ENCODE measurements at places on chromosomes 7 and 10. TPM values are rescaled to one million over a fixed set of nuclear protein-coding genes. Genes with fewer than 3 reads are reported as not detected.
A peak's percentile ranks its signal among the peaks of the same experiment; 100 is the strongest.

DNA sequence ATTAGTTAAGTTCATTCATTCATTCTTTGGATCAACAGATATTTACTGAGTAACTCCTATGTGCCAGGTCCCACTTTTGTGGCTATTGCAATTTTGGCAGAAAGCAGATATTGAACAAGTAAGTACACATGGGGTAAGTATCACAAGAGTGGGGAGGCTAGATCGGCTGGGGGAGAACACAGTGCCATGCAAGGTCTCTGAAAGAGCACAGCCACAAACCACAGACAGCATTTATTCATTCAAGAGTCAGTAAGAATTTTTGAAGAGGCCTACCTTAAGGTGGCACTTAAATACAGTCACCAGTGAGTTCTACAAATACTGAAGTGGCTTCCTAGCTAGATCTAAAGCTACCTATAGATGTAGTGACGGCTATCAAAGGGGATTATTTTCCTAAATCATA is 304.2 kb downstream of the RNLS start:
- H3K27me3 ChIP-seq = no peaks in the 10 kb centered on the region
- no peaks in the 10 kb centered on the region for H3K4me1 ChIP-seq
- no peak for ATAC-seq
- H3K27ac ChIP-seq = no peak overlapping the region

- H3K4me3 ChIP-seq = no peak overlapping the region
Measured at GRCh38 chr10:34154383-34154900, 660.7 kb downstream of the PARD3 start.

DNA sequence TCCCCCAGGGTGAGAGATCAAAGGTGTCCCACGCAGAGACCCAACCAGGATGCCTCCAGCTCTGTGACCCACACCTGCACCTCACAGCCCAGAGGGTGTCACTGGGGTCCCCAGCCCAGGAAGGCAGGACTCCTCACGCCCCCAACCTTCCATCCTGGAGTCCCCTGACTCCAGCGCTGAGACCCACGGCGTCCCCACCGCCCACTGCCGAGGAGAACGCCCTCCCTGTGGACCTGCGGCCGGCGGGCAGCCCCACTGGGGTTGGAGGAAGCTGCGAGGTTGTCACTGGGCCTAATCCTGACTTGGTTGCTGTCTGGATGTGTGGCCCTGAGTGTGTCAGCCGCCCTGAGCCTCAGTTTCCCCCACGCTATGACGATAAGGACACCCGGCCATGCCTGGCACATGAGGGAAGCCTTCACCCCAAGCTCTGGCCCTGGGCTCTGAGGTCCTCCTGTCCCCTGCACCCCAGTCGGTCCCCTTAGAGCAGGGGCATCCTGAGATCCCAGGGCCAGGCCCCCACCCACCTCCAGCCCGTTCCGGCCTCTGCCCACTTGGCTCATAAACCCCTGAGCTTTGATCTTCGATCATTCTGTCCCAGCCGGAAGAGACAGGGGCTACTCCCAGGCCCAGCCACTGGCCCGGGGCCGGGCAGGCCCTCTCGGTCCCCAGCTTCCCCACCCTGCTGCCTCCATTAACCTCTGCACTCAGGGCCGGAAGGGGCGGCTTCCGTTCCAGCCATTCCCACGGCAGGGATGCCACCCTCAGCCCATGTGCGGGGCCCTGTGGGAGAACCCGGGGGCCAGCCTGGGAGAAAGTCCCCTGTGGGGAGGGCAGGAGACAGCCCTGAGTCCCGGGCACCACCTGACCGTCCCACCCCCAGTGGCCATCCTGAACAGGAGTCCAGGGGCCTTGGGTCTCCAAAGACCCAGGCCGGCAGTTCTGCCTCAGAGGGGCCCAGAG is 113.2 kb downstream of the MICALL2 start:
- no peak overlapping the region for H3K27ac ChIP-seq
- H3K4me1 ChIP-seq = no peaks in the 10 kb centered on the region
- no peak for ATAC-seq
- peaks cover 96% of the 10 kb centered on the region for H3K27me3 ChIP-seq
- no peak overlapping the region for H3K4me3 ChIP-seq

DNA sequence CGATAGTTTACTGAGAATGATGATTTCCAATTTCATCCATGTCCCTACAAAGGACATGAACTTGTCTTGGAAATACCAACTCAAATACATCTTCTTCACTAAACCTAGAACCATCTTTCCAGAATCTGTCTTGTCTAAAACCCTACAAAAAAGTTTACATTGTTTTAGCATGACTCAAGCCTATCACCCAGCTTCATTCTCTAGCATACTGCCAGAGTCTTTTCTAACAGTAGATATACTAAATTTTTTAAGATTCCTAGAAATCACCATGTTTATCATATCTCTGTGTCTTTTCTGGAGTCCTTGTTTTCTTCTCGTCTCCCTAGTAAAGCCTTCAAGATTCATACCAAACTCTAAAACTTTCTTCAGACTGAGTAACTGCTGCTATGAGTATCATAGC is 129.7 kb downstream of the SEMA3E start:
- H3K27me3 ChIP-seq = no peaks in the 10 kb centered on the region
- H3K36me3 ChIP-seq = no peaks in the 10 kb centered on the region
- no peak overlapping the region for H3K4me3 ChIP-seq
- ATAC-seq = no peak

The CPXM2 gene
- 57.1 TPM for total RNA-seq

The GNGT1 gene
- total RNA-seq = not detected

DNA sequence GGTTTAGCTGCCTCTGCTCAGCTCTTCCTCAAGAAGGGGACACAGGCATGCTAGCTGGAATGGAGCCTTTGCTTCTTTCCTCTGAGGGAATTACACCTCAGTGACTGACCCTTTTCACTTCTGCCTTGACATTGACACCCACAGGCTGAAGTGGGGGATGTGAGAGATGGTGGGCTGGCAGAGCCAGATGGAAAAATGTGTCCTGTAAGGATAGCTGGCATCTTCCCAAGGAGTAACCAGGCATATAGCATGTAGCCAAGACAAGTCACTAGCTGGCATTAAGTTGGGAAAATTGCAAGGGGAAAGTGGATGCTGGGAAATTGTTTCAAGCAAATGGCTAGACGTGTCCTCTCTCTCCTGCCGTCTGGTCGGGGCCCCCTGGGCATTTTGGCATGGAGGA is 19.9 kb downstream of the STMP1 start:
- no peaks in the 10 kb centered on the region for H3K27me3 ChIP-seq
- no peak overlapping the region for H3K4me3 ChIP-seq
- H3K4me1 ChIP-seq = peaks cover 7% of the 10 kb centered on the region
- no peak for ATAC-seq
- H3K27ac ChIP-seq = peak overlapping the region; percentile 23

DNA sequence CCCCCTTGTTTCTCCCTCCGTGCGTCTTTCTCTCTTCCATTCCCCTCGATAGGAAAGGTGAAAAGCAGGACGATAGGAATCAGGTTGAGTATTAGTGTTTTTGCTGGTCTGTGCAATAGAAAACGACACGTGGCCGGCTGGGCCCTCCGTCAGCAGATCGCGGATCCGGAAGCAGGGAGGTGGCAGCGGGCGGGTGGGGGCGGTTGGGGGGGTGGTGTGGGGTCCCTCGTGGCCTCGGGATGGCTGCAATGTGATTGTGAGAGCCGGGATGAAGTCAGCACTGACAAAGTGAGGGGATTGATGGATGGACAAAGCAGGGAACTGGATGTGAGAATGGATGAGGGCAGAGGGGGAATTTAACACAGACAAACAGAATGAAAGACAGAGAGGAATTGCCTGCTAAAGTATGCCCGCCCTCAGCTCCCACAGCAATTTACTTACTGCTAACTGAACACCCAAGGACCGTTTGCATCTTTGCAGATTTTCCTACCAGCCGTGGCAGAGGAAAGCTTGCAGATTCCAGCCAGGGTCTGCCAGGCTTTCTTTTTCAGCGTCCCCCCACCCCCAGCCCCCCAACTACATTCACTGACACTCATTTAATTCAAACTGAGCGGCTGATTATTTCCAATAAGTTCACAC is 280.9 kb downstream of the LRMDA start:
- H3K4me3 ChIP-seq = no peak overlapping the region
- H3K27ac ChIP-seq = no peak overlapping the region
- H3K4me1 ChIP-seq = peaks cover 49% of the 10 kb centered on the region
- ATAC-seq = peak; percentile 19
- H3K36me3 ChIP-seq = no peaks in the 10 kb centered on the region
- H3K27me3 ChIP-seq = no peaks in the 10 kb centered on the region

The CFAP70 gene
- 1.2 TPM for total RNA-seq

DNA sequence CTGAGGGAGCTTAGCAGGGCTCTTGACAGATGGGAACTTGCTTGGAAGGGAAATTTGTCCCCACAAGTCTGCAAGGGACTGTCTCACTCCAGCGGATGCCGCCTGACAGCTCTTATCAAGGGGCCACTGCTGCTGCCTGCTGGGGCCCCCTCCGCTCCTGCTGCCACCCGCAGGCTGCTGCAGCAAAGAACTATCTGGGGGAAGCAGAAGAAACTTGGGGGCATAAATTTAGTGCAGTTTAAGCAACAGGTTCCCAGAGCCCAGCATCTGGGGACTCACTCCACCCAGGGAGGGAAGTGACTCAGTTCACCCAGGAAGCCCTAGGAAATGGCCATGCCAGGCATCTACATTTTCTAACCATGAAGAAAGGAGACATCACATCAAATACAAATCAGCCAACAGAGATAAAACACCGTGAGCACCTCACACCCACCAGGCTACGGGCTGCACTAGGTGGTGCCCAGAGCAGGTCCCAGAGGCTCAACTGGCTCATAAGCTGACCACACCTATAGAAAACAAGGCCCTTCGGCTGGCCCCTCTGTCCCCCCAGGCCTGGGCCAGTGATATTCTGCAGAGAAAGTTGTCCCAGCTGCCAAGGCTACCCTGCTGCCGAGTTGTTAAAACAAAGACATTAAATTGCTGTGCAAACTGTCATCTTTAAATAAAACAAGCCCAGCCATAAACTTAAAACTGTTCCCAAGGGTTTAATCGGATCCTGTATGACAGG is 3.7 kb downstream of the RGS10 start:
- H3K36me3 ChIP-seq = no peaks in the 10 kb centered on the region
- peak overlapping the region; percentile 66 for H3K27ac ChIP-seq
- H3K27me3 ChIP-seq = no peaks in the 10 kb centered on the region
- ATAC-seq = no peak

DNA sequence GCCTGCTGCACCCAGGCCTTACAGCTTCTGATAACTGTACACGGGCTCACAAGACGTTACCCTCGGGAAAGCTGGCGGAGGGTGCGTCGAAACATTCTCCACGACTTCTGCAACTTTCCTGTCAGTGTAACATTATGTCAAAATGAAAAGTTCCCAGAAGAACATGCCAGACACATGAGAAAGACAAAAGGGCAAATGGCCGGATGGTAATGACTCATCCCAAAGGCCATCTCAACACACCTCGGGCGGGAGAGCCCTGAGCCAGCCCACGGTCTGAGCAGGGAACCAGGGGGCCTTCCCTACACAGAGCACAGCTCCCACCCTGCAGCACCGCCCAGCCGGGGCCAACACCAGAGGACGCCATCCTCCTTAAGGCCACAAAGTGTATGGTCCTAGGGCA is 118.7 kb downstream of the MAD1L1 start:
- H3K36me3 ChIP-seq = no peaks in the 10 kb centered on the region
- H3K27ac ChIP-seq = no peak overlapping the region
- no peak for ATAC-seq
- H3K4me3 ChIP-seq = no peak overlapping the region
- no peaks in the 10 kb centered on the region for H3K27me3 ChIP-seq
- H3K4me1 ChIP-seq = peaks cover 15% of the 10 kb centered on the region

The OR2A42 gene
- 0.39 TPM for total RNA-seq

GRCh38 chr7:31093282-31093681 is 41.2 kb downstream of the ADCYAP1R1 start:
- no peaks in the 10 kb centered on the region for H3K36me3 ChIP-seq
- no peaks in the 10 kb centered on the region for H3K4me1 ChIP-seq
- ATAC-seq = no peak
- H3K27ac ChIP-seq = no peak overlapping the region
- H3K27me3 ChIP-seq = peaks cover 42% of the 10 kb centered on the region

The AKR1E2 gene
- 15.9 TPM for total RNA-seq

The GATAD1 gene
- total RNA-seq = 57.7 TPM

DNA sequence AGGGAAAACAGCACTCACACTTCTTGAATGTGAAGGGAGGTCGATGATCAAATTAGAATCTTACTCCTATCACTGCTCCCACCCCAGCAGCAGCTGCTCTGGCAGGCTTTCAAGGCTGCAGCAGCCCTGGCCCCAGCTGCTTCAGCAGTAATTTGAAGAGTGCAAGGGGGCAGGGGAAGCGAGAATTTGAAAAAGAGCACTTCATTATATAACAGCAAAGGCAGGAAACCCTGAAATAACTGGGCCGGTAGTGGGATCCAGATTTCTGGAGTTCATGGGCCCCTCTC is 44.9 kb downstream of the MYPN start:
- no peaks in the 10 kb centered on the region for H3K36me3 ChIP-seq
- peaks cover 21% of the 10 kb centered on the region for H3K4me1 ChIP-seq
- no peak overlapping the region for H3K4me3 ChIP-seq
- H3K27me3 ChIP-seq = no peaks in the 10 kb centered on the region
- peak overlapping the region; percentile 7 for H3K27ac ChIP-seq

All from gastroesophageal sphincter (tissue), 4 donors.